ENCODE measurements at places on chromosomes 4 and X. TPM values are rescaled to one million over a fixed set of nuclear protein-coding genes. Genes with fewer than 3 reads are reported as not detected.

Gene SLITRK4
- total RNA-seq = 1.5 TPM

Gene RNF150
- under 0.01 TPM for total RNA-seq

Gene TRMT10A
- 1.8 TPM for total RNA-seq

Gene TASL
- total RNA-seq = 16.9 TPM

Gene PRR32
- total RNA-seq = not detected

Gene CLOCK
- 8.2 TPM for total RNA-seq

Gene PCSK1N
- total RNA-seq = 3.3 TPM

Gene PDLIM5
- total RNA-seq = 72.1 TPM

Gene FDCSP
- not detected for total RNA-seq

Gene GRK4
- total RNA-seq = 1.7 TPM

Gene DMRTC1B
- total RNA-seq = 0.42 TPM

Gene ADGRG4
- total RNA-seq = not detected

Gene AIFM1
- total RNA-seq = 5.0 TPM

Gene TEX13B
- not detected for total RNA-seq

Gene KIAA1210
- not detected for total RNA-seq

Gene KLB
- total RNA-seq = under 0.01 TPM

Gene FAM236A
- not detected for total RNA-seq

Measured in mononuclear cell (primary cell).